ENCODE measurements at places on chromosomes 1 and 21. TPM values are rescaled to one million over a fixed set of nuclear protein-coding genes. Genes with fewer than 3 reads are reported as not detected.

The KANK4 gene
- not detected for total RNA-seq

The SPATA46 gene
- total RNA-seq, result not detected

The GPA33 gene
- 3.9 TPM for total RNA-seq

The TMEM200B gene
- not detected for total RNA-seq

The C4BPB gene
- 1.1 TPM for total RNA-seq

The LPAR3 gene
- total RNA-seq, result 0.09 TPM

The CELA2B gene
- total RNA-seq, result not detected

The ADSS2 gene
- total RNA-seq, result 53.3 TPM

The GPR52 gene
- 3.4 TPM for total RNA-seq

The CHI3L1 gene
- total RNA-seq, result not detected

The SERBP1 gene
- total RNA-seq, result 291 TPM

The USP25 gene
- 43.4 TPM for total RNA-seq
